ENCODE measurements at places on chromosomes 6 and 20.
A peak's percentile ranks its signal among the peaks of the same experiment; 100 is the strongest.

GRCh38 chr20:45433316-45433715 is 17.4 kb downstream of the PIGT start:
- peaks cover 7% of the 10 kb centered on the region for H3K36me3 ChIP-seq
- H3K4me3 ChIP-seq = no peak overlapping the region
- no peaks in the 10 kb centered on the region for H3K27me3 ChIP-seq

DNA sequence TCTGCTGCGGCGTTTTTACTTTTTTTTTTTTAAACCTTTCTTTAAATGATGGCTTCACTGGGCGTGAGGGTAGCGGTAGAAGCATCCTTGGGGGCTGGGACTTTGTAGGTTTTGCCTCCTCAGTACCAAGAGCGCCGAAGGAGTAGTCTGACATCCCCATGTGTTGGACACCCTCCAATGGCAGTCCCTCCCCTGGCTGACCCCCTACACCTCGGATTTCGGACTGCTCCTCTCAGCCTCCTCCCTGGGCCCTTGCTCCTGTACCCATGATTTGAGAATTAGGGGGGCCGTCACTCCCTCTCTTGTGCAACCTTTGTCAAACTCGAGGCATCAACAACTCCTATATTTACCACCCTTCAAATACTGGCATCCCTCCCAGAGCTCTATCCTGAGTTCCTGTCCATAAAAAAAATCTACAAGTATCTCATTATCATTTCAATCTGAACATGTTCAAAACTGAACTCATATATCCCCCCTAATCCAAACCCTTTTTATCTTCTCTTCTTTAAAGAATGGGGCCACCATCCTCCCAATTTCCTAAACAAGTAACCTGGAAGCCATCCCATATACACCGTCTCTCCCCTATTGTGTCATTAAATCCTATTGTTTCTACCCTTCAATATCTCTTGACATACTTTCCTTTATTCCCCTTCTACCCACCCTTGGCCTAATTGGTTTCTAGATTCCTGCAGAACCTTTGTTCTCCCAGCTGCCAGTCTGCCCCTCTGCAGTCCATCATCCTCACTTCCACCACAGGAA is 1.2 kb upstream of the ARFGEF3 start:
- no peaks in the 10 kb centered on the region for H3K36me3 ChIP-seq
- H3K4me1 ChIP-seq = no peaks in the 10 kb centered on the region
- peak overlapping the region; percentile 77 for H3K4me3 ChIP-seq
- no peak overlapping the region for H3K27ac ChIP-seq
- DNase-seq = no peak
- H3K27me3 ChIP-seq = peaks cover 16% of the 10 kb centered on the region

DNA sequence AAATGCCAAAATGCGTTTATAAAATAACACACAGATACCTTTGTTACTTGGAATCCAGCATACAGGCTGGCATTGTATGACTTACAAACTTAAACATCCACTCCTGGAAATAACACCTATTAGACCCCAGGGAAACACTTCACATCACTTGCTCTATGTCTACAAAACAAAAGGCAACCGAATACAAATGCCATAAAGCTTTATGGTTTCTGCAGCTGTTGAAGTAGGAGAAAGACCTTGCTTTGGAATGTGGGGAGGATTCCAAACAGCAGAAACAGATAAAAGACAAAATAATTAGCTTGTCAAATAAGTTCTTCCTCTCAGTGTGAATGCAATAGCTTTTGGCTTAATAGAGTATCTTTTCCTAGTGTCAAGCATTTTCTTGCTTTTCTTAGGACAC is 9.8 kb upstream of the AMD1 start:
- no peaks in the 10 kb centered on the region for H3K36me3 ChIP-seq
- DNase-seq = no peak
- H3K4me3 ChIP-seq = no peak overlapping the region
- H3K27me3 ChIP-seq = no peaks in the 10 kb centered on the region
- no peaks in the 10 kb centered on the region for H3K4me1 ChIP-seq

- no peaks in the 10 kb centered on the region for H3K4me1 ChIP-seq
- no peaks in the 10 kb centered on the region for H3K27me3 ChIP-seq
These were observed 150.7 kb downstream of the TBC1D7 start for GRCh38 chr6:13177664-13178063.

DNA sequence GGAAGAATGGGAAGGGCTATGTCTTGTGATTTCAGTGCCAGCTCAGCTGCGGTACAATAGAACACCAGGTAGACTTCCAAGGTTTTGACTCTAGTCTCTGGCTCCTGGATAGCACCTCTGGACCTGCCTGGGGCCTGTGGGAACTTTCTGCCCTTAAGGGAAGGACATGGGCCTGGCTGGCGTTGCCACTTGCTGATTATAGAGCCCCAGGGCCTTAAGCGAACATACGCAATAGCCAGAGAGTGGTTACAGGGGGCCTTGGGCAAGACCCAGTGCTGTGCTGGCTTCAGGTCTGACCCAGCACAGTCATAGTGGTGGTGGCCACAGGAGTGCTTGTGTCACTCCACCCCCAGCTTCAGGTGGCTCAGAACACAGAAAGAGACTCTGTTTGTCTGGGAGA is 131.1 kb upstream of the COL21A1 start:
- H3K4me1 ChIP-seq = no peaks in the 10 kb centered on the region
- no peak for DNase-seq
- no peak overlapping the region for H3K27ac ChIP-seq
- no peak overlapping the region for H3K4me3 ChIP-seq

DNA sequence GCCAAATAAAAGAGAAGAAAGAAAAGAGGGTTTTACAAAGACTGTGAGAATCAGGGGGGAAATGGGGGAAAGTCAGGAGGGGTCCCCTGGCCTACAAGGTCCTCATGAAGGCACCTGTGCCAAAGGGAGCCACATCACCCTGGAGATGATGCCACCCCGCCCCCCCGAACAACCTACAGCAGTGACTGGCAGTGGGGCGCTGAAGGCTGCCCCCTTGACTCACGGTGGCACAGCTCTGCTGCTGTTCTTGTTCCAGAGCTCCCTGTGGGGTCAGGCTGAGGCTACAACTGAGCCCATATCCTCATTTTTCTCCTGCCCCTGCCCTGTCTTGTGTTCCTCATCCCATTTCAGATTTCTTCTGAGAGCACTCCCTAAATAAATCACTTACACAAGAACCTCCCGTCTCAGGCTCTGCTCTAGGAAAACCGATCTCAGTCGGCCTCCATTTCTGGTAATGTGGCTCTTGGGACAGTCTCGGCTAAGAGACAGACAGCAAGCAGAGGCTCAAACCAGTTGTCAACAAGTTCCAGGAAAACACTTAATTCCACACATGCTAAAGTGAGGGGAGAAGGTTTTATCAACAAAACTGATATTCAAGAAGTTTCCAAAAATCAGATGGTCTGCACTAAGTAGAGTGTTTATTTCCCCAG is 105.7 kb downstream of the SNAP25 start:
- H3K4me1 ChIP-seq = peaks cover 4% of the 10 kb centered on the region
- no peak for DNase-seq
- H3K27ac ChIP-seq = no peak overlapping the region
- H3K4me3 ChIP-seq = no peak overlapping the region
- no peaks in the 10 kb centered on the region for H3K27me3 ChIP-seq

- H3K4me3 ChIP-seq = no peak overlapping the region
- peaks cover 9% of the 10 kb centered on the region for H3K4me1 ChIP-seq
- no peak for DNase-seq
- H3K36me3 ChIP-seq = peaks cover 98% of the 10 kb centered on the region
These were observed 18.0 kb downstream of the ZNF217 start for GRCh38 chr20:53575481-53576194.

- no peaks in the 10 kb centered on the region for H3K27me3 ChIP-seq
- no peak overlapping the region for H3K27ac ChIP-seq
- no peaks in the 10 kb centered on the region for H3K4me1 ChIP-seq
- H3K4me3 ChIP-seq = no peak overlapping the region
- no peak for DNase-seq
These were observed 9.0 kb upstream of the MLIP start for GRCh38 chr6:54102238-54102637.

DNA sequence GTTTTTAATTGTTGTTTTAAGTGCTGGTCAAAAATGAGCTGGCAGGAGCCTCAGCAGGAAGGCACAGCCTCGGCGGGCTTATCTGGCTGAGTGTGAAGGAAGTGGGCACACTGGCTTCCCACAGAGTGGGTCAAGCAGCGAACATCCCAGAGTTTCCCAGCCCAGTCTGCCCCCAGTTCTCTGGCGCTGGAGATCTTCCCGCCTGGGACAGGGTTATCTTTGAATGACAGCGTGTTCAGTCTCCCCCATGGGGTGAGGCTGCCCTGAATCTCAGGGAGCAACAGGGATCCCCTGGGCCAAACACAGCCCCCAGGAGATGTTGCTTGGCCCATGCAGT is 122.2 kb upstream of the PTPN1 start:
- H3K27ac ChIP-seq = no peak overlapping the region
- H3K4me1 ChIP-seq = no peaks in the 10 kb centered on the region
- H3K27me3 ChIP-seq = no peaks in the 10 kb centered on the region
- H3K36me3 ChIP-seq = no peaks in the 10 kb centered on the region

DNA sequence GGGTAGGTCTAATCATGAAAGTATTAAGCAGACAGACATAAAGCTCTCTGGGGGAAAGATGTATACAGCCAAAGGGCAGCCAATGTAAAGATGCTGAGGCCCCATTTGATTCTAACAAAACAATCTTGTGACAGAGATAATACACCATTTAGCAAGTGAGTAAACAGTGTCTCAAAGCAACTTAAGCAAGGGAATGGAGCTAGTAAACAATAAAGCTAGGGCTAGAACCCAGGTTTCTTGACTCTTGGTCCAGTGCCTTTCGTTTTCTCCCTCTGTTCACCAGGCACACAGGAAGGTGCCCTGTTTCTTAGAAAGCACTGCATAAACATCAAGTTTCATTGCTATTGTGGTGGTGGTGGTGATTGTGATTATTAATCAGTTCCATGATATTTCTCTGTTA is 5.1 kb downstream of the ELOVL2 start:
- H3K4me3 ChIP-seq = peak overlapping the region; percentile 86
- no peak for DNase-seq
- peaks cover 14% of the 10 kb centered on the region for H3K36me3 ChIP-seq
- no peak overlapping the region for H3K27ac ChIP-seq

Data from endodermal cell (in vitro differentiated cells).